ENCODE measurements at places on chromosomes 5 and 9. TPM values are rescaled to one million over a fixed set of nuclear protein-coding genes. Genes with fewer than 3 reads are reported as not detected.

The CARD9 gene
- 3.7 TPM for total RNA-seq

The CAVIN4 gene
- total RNA-seq = 2.7 TPM

The LIFR gene
- 49.9 TPM for total RNA-seq

The AUH gene
- total RNA-seq = 31.7 TPM

The FOXD4L3 gene
- total RNA-seq = not detected

The NDFIP1 gene
- 319 TPM for total RNA-seq

The CARD6 gene
- 4.8 TPM for total RNA-seq

The GMCL2 gene
- total RNA-seq = 9.8 TPM

The FAM169A gene
- 58.6 TPM for total RNA-seq

The SYNPO gene
- total RNA-seq = 49.1 TPM

GRCh38 chr9:121640076-121640475, 11.4 kb upstream of the DAB2IP start:
- H3K36me3 ChIP-seq = no peaks in the 10 kb centered on the region
- H3K27ac ChIP-seq = no peak overlapping the region
- H3K27me3 ChIP-seq = no peaks in the 10 kb centered on the region
- no peak overlapping the region for H3K4me3 ChIP-seq

DNA sequence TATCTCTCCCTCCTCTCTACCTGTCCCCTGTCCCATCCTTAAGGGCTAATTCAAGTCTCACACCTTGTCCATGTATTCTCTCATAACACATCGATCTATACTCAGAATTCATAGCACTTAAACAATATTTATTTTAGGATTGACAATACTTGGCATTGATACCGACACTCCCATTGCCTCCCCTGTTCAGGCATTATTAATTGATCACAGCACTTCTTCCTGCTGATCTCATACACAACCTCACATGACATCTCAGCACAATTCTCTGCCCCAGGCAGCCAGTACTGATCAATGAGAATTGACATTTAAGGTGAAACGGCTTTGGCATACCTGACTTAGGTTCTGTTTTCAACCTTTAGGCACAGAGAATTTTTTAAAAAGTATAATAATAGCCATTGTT, 582.4 kb upstream of the BRINP1 start:
- no peaks in the 10 kb centered on the region for H3K27me3 ChIP-seq
- no peak overlapping the region for H3K4me3 ChIP-seq
- H3K36me3 ChIP-seq = no peaks in the 10 kb centered on the region
- no peak for DNase-seq

GRCh38 chr5:119016125-119016774, 27.9 kb upstream of the DTWD2 start:
- no peak for DNase-seq
- no peaks in the 10 kb centered on the region for H3K27me3 ChIP-seq
- H3K36me3 ChIP-seq = no peaks in the 10 kb centered on the region
- H3K4me3 ChIP-seq = no peak overlapping the region
- no peaks in the 10 kb centered on the region for H3K4me1 ChIP-seq

DNA sequence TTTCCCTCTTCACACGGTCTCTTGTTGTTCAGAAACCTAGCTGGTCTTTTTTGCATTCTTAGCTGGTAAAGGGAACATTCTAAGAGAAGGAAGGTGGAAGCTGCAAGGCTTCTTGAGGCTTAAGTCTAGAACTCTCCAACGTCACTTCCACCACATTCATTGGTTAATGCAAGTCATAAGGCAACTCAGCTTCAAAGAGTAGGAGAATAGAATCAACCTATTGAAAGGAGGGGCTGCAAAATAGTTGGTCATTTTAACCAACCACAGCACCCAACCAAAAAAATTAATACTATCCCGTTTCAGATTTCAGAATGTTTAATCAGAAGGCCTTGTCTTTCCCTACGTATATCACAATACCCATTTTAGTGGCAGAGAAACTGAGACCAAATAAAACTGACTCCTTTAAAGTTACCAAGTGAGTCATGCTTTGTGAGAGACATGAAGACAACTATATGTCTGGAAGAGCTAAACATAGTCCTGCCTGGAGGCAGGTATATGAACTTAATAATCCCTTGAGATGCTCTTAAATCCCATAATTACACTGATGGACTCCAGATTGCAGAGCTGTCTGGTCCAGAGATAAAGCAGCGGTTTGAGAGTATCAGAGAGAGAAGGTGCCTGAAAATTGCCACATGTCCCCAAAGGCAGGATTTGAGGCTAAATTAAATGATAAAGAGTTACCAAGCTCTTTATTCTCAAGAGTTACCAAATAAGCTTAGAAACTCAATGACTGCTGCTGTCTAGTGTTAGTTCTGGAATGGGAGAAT, 14.4 kb downstream of the DOCK8 start:
- H3K4me1 ChIP-seq = no peaks in the 10 kb centered on the region
- no peak overlapping the region for H3K4me3 ChIP-seq
- no peak for DNase-seq
- no peaks in the 10 kb centered on the region for H3K36me3 ChIP-seq

DNA sequence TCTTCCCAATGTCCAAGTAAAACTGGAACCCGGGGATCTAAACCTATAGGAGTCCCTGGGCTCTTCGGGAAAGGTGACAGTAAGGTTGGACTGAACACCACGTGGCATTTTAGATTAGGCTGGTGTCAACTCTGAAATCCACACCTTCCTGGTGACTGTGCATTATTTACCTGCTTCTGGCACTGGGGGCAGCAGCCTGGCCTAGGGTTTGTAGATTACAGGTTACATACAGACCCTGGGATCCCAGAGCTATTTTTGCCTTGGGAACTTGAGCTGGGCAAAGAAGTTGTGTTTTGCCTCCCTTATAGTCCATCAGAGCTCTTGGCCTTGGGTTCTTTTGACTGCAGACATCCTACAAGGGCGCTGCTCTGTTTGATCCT, 173.2 kb downstream of the DAB2IP start:
- no peaks in the 10 kb centered on the region for H3K36me3 ChIP-seq
- no peak overlapping the region for H3K4me3 ChIP-seq
- no peaks in the 10 kb centered on the region for H3K4me1 ChIP-seq
- H3K27me3 ChIP-seq = no peaks in the 10 kb centered on the region
- no peak overlapping the region for H3K27ac ChIP-seq
- DNase-seq = no peak

DNA sequence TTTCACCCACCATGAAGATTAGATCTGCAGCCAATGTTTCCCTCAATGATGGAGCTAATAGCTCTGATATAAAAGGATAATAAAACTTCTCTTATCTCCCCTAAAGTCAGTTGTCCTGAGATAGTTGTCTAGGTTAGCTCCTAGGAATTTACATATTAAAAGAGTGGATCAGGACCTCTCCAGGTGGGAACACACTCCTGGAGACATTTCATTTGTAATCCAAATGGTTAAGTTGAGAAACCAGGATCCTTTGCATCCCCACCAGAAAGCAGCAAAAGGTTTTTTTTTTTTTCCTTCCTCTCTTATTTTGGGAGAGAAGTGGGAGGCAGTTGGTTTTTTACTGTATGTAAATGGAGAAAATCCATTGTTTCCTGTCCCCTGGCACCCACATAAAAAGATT, 182.5 kb upstream of the FBXL17 start:
- no peaks in the 10 kb centered on the region for H3K4me1 ChIP-seq
- no peak for DNase-seq
- H3K36me3 ChIP-seq = no peaks in the 10 kb centered on the region

All from testis (tissue), 5 donors.